ENCODE measurements at places on chromosomes 3 and 15.

GRCh38 chr3:29212789-29213433 is 68.0 kb upstream of the RBMS3 start:
- no peak for DNase-seq

GRCh38 chr3:37688756-37689155 is 172.9 kb upstream of the CTDSPL start:
- DNase-seq = no peak

GRCh38 chr3:64030741-64031140 is 7.4 kb upstream of the PSMD6 start:
- DNase-seq = no peak

DNA sequence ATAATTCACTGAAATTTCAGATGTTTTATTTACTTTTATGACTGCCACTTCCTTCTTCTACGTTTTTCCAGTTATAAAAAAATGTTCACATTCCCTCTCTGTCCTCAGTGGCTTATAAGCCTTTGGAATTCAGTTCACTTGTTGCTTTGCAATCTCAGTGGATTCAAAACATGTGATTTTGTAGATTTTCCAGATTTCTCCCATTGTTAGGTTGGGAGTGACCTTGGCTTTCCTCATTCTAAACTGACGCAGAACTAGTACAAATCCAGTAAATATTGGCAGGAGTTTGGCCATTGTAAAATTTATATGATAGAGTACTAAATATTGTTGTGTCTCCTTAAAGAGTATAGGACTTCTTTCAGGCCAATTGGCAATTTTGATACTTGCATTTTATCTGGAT is 812.3 kb upstream of the ROBO1 start:
- DNase-seq = no peak

DNA sequence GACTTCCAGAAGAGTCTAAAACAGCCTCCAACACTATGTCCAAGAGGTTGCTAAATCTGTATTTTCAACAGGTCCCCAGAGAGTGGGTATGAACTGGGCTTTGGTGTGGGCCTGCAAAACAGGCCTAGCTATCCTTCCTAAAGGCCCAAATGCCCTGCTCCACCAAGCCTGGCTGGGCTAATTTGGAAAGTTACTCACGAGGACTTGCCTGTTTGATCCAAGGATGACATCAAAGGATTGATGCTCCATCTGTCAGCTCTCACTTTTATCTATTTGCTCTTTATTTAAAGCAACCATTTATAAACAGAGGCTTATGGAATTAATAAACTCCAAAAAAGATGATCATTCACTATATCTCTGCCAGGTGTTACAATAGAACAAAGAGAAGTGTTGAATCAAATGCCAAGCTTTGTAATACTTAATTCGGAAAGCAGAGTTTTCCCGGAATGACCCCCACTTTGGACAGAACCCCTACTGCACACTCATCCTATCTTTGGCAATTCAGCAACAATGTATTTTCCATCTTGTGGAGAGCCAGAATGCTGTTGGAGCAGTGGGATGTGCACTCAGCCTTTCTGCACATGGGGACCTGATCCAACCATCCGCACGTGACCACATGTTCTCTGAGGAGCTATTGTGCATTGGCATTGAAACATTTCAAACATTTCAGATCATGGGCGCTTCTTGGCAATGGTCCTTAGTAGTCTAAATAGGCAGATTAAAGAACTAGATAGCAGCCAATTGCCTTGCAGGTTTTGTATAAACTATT is 163.3 kb upstream of the THBS1 start:
- DNase-seq = no peak

DNA sequence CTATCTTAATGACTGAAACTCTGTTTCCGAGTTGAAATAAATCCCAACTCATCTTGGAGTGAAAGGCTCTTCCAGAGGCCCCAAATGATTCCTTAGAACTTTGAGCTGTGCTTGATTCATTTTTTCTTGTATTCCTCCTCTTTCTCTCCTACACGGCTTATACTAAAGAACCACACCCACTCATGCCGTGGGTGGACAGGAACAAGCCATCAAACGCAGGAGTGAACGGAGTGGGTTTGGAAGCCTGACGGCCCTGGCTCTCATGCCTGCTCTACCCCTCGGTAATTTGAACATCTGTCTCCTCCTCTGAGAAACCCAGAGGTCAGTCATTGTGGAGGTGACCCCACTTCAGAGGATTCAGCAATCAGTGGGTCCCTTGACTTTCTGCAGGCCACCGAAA is 236.5 kb downstream of the AGBL1 start:
- no peak for DNase-seq

DNA sequence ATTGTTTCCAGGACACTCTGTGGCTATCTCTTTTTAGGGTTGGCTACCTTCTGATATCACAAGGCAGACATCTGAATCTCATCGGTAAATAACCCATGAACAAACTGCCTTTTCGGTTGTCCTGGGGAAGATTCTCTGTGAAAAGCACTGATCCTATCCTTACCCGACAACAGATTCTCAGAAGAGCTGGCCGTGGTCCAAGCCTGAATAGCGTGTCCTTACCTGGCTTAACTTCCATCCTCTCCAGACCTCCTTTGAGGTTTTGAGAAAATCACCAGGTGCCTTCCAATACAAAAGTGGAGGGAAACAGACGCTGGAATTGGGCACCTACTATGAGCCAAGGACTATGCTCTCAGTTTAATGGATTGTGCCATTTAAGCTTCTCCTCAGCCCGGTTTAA is 87.4 kb upstream of the ARHGEF3 start:
- DNase-seq = no peak

DNA sequence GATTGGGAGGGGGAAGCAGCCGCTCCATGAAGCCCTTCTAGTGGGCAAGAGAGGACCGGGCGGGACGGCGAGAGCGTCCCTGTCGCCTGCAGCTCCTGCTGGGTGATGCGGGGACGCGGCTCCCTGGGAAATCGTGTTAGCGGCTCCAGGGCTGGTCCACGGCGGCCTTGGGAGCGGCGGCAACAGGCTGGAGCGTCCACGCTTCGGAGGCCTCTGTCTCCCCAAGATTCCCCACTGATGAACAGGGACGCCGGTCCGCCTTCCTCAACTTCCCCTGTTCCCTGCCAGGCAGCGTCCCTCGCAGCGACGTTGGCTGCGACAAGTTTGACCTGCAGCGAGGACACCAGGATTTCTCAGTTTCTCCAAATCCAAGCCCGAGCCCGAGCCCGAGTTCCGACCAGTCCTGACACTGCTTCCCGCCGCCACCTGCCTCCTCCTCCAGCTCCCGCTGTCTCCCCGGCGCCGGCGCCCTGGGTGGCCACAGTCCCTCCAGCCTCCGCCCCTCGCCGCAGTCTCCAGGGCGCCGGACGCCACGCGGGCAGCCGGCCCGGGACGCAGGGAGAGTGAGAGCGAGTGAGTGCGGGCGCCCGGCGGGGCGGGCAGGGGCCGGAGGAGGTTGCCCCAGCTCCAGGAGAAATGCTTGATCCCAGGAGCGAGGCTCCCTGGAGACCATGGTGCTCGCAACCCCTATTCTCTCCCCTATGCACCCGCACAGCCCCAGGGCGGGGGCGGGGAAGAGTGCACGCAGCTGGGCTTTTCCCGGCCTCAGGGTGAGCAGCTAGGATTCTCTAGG is 78.1 kb upstream of the RNF7 start:
- peak; percentile 12 for DNase-seq

Measured in SW 1271 (cell line).